A172 (cell line): ENCODE measurements at places on chromosomes 2 and 18. TPM values are rescaled to one million over a fixed set of nuclear protein-coding genes. Genes with fewer than 3 reads are reported as not detected.
A peak's percentile ranks its signal among the peaks of the same experiment; 100 is the strongest.

The DQX1 gene
- 0.17 TPM in 1 of 2 replicates, not detected in the other for total RNA-seq

The LRP2 gene
- total RNA-seq, result not detected in 2 replicates

- DNase-seq, result peak; percentile 96
Observed at GRCh38 chr2:55779459-55780421, 86.1 kb upstream of the PNPT1 start.

DNA sequence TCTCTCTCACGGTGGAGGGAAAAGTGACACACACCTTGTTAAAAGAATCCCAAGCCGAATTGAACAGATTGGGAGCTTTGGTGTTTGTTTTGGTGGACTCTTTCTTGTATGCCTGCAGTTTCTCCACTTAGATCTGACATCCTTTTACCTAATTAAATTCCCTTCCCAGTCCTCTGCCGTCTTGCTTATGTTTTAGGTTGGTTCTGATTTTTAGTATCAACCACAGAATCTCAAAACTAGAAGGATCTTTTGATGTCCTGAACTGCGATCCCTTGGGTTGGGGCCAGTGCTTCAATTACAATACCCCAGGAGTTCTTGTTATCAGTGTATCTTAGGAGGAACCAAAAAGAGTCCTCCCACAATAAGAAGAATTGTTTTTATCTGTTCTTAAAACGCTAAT is 112.3 kb downstream of the PRKCE start:
- no peak for DNase-seq

The SPP2 gene
- total RNA-seq, result not detected in 2 replicates
